Activated effector memory CD4-positive, alpha-beta T cell treated with anti-CD3 and anti-CD28 coated beads, Interleukin-2, amount 50 U/mL, for 16 hours (primary cell): ENCODE measurements at places on chromosomes 4 and X.

- DNase-seq: no peak
Observed at GRCh38 chrX:44785652-44786051, 58.2 kb upstream of the DUSP21 start.

GRCh38 chr4:163967263-163967662 is 472.8 kb downstream of the TMA16 start:
- DNase-seq: no peak

DNA sequence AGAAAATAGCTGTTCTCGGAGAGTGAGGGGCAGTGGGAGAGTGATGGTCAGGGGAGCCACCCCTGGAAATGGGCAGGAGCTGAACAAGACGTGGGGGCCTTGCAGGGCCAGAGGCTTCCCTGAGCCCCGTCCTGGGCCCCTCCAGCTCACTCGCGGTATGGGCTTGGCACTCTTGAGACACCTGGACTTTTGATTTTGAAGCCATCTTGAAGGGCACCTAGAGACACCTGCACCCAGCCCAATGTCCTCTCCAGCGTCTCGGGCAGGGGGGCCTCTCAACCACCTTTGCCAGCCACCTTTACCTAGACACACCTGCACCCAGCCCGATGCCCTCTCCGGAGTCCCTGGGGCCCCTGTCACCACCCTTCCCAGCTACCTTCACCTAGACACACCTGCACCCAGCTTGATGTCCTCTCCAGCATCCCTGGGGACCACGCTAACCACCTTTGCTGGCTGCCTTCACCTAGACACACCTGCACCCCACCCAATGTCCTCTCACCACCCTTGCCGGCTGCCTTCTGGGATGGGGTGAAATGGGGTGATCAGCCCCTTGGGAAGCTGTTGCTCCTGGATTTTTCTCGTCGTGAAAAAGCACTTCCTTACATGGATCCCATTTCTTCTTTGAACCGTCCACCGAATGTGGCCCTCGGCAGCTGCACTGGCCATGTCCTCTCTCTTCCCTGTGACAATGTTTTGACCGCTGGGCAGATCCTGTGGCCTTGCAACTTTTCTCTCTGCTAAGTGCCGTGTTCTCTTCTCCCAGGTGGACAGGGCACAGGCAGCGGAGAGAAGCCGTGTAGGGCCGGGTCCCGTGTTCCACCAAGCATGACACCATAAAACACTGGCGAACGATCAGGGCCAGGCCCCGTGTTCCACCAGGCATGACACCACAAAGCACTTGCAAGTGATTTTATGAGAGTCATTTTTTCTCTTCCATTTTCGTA is 47.5 kb downstream of the CPZ start:
- peak; percentile 44 for DNase-seq

GRCh38 chr4:101864660-101865059 is 74.1 kb downstream of the BANK1 start:
- no peak for DNase-seq

- DNase-seq: no peak
Observed at GRCh38 chrX:104482757-104483156, 83.2 kb upstream of the IL1RAPL2 start.

- DNase-seq: no peak
Observed at GRCh38 chr4:147535124-147535523, 54.2 kb downstream of the EDNRA start.
